ENCODE measurements at places on chromosomes 5 and 9.

GRCh38 chr5:123382252-123382651, 41.0 kb downstream of the CEP120 start:
- no peak for DNase-seq

- no peak for DNase-seq
Measured at GRCh38 chr5:64763948-64764503, 4.5 kb downstream of the SREK1IP1 start.

GRCh38 chr9:84502066-84502465, 161.5 kb upstream of the SLC28A3 start:
- DNase-seq = no peak

DNA sequence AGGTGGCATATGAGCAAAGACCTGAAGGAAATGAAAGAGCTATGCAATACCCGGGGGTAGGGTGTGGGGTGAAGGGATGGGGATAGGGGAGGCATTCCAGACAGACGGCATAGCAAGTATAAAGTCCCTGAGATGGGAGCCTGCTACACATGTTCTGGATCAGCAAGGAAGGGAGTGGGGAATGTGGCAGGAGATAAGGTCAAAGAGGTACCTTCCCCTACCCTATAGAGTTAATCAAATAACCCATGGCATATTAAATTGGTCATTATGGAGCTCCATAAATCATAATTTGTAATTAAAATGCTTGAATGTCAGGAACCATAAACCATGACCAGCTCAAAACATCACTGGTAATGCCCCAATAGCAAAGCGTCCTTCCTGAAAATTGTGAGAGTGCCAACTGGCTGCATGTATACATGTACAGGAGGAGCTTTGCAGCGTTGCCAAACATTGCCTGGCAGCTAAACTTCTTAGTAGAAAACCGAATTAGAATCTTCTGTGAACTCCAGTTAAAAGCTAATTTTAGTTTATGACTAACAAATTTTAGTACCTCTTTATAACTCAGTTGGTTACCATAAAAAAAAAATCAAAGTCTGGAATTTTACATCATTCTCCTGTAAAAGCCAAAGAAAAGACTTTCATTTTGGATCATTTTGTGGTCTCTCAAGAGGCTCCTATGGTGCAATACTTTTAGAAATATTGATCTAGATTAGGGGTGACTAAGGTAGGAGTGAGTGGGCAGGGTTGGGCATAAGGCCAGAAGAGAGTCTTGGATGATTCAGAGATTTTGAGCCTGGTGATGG, 4.7 kb downstream of the DNAI1 start:
- no peak for DNase-seq

GRCh38 chr5:116013936-116014335, 18.3 kb upstream of the ARL14EPL start:
- DNase-seq = no peak

- no peak for DNase-seq
Measured at GRCh38 chr9:95431286-95431685, 85.5 kb downstream of the PTCH1 start.

GRCh38 chr5:41796061-41796460, 74.2 kb downstream of the OXCT1 start:
- no peak for DNase-seq

DNA sequence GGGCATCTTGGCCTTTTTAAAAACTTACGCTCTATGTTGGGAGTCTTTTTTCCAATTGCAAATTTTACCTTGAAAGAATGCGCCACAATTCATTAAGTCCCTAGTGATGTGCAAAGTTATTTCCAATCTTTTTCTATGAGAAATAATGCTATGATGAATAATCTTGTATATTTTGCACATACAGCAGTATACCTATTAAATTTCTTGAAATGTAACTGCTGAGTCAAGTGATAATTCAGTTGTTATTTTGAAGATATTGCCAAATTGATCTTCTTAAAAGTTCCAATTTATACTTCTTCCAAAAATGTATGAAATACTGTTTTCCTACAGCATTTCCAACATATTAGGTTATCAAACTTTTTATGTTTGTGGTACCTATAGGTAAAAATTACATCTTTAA, 92.8 kb upstream of the PPP2R2B start:
- DNase-seq = no peak

DNA sequence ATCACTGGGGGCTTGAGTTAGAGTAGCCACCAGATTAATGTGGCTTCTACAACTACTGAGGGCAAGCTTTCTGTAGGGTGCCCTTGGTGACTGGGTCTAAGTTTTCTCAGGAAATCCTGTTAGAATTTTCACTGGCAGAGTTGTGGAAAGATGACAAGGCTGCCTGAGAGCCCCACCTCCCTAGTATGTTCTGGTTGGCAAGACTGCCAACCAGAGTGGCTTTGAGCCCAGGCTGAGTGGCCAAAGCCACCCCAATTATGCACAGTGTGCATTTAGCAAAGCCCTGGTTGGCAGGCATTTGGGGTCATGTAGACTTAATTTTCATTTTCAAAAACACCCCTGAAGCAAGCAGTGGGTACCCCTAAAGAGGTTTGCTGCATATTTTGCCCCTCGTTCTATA, 136.7 kb upstream of the HAPLN1 start:
- no peak for DNase-seq

- no peak for DNase-seq
Measured at GRCh38 chr9:137272241-137273094, 5.1 kb upstream of the TOR4A start.

DNA sequence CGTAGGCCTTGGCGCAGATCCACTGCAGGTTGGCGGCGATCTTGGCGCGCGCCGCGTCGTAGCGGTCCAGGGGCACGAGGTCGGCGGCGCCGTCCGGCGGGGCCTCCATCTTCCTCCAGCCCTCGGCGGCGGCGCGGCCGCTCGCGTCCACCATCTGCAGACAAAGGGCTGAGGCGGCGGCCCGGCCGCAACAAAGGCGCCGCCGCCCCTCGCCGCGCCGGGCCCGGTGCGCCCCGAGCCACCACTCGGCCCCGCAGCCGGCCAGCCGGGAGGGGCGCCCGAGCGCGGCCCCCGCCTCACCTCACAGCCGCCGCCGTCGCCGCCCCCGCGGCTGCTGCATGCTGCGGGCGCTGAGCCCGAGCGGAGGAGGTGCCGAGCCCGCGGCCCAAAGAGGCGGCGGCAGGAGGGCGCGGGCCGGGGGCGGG, 328 bp downstream of the CAMSAP1 start:
- no peak for DNase-seq

- no peak for DNase-seq
Measured at GRCh38 chr9:86747711-86748110, 199.6 kb downstream of the GAS1 start.

DNA sequence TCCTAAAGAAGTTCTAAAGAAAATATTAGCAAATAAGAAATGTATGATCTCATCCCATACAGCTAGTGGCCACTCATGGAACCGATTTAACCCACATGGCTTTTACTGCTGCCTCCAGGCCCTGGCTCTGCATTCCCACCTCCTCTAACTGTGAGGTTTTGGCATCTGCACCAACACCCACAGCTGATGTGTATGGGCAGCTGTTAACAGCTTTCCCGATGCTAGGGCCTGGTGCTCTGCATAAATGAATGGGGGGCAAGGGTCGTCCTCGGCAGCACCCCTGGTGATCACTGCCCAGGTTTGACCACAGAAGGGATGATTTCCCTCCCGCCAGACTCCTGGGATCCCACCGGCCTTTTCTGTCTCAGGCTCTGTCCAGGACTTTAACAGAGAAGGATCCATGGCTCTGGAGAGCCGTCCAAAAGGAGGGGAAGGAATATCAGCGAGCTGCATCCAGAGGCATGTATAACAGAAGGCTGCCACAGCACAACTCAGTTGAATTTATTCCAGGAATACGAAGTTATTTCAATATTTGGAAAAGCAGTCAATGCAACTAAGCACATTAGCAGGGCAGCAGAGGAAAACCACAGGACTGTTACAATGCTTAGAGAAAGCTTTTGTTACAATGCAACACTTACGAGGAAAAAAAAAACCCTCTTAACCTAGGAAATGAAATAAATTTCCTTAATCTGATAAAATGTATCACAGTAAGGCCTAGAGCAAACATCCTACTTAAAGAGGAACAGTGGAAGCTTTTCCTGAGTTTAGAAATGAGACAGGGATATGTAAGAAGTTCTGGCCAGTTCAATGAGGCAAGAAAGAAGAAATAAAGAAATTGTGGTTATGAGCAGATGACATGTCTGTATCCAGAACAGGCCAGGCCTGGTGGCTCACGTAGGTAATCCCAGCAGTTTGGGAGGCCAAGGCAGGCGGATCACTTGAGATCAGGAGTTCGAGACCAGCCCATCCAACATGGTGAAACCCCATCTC, 63.1 kb downstream of the NACC2 start:
- DNase-seq = no peak

- no peak for DNase-seq
Measured at GRCh38 chr9:71812385-71812784, 44.1 kb upstream of the CEMIP2 start.

DNA sequence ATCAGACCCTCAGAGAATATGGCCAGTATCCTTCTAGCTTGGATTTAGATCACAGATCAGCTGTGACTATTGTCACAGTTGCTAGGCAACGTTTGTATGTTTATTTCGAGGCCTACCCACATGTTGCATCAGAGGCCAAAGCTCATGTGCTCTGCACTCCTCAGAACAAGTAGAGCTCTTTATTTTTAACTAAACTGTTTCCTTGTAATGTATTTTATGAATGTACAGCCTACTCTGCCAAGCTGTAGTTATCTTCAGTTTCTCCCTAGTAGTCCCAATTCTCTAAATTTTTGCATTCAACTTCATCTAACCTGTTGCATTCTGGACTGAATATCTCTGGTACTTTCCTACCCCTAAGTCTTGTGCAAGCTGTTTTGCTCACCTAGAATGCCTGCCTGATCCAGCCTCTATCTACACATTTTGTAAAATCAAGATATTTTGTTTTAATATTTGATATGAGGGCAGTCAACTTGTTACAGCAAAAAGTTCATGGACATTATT, 52.8 kb downstream of the CAST start:
- no peak for DNase-seq

GRCh38 chr5:83209963-83210362, 132.6 kb downstream of the XRCC4 start:
- DNase-seq = no peak

DNA sequence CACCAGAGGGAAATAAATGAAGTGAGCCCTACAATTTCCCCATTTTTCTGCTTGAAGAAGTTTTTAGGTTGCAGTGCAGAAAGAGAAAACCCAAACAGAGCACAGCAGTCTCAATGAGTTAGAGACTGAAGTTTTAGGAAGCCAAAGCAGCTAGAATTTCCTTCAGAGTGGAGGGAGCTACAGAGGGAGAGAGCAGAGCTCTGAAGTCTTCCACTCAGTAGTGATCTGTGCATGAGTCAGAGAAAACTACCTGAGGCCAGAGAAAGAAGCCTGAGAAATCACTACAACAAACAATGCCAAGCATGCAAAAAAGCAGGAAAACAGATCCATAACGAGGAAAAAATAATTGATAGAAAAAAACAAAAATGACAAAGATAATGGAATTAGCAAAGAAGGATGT, 17.9 kb upstream of the NDUFB6 start:
- DNase-seq = no peak

GRCh38 chr5:3187771-3188425, 407.7 kb upstream of the IRX1 start:
- DNase-seq = no peak

DNA sequence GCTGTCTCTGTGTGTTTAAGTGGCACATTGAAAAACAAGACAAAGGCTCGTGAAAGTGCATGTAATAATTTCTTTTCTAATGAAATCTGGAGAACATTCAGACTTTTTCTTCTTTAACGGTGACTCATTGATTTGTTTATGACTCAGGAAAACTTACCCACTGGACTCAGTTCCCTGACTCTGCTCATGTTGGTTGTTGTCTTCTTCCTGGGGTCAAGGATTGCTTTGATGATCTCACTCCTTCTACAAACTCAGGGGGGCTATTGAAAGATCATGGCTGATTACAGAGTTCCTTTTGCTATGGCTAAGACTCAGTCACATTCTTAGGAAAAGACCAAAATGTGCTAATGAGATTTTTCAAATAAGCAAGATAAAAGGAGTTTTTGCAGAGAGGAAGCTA, 141.1 kb upstream of the DAP start:
- DNase-seq = no peak

- DNase-seq = no peak
Measured at GRCh38 chr9:79403495-79403894, 168.3 kb upstream of the TLE4 start.

DNA sequence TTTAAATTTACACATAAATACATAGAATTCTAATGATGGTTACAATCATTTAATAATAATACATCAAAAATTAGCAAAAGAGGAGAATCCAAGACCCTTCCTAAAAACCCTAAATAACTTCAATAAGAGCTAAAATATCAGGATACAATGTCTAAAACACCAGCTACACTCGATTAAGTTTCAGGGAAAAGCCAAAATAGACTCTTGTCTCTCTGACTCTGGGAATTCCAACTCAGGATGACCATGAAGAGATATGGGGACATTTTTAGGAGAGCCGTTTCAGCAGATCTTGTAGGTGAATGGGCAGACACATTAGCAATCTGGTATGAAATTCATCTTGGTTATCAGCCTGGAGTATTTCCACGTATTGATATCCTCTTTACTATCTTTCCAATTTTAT, 193.3 kb upstream of the NR3C1 start:
- DNase-seq = no peak

- DNase-seq = no peak
Measured at GRCh38 chr5:36441280-36441679, 139.6 kb upstream of the RANBP3L start.

GRCh38 chr9:135610290-135611141, 28.8 kb downstream of the GLT6D1 start:
- no peak for DNase-seq

GRCh38 chr5:69007726-69008368, 86.0 kb upstream of the SLC30A5 start:
- peak; percentile 23 for DNase-seq

DNA sequence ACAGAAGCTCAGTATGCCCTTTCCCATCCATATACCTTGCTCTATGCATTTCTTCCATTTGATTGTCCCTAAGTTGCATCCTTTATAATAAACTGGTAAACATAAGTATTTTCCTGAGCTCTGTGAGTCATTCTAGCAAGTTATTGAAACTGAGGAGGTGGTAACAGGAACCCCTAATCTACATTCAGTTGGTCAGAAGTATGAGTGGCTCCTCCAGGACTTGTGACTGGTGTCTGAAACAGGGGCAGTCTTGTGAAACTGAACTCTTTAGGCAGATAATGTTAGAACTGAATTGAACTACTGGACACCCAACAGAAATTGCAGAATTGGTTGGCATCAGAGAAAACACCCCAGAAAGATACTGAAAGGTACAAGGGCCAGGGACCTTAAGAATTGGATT, 133.1 kb upstream of the POU5F2 start:
- no peak for DNase-seq

GRCh38 chr5:32523625-32524024, 61.7 kb upstream of the SUB1 start:
- no peak for DNase-seq

GRCh38 chr9:81002242-81002641, 687.1 kb downstream of the TLE1 start:
- no peak for DNase-seq
